D721Med (cell line): ENCODE measurements at places on chromosomes 3 and 15.

- no peak for DNase-seq
Observed at GRCh38 chr3:155560135-155560534, 184.7 kb downstream of the PLCH1 start.

DNA sequence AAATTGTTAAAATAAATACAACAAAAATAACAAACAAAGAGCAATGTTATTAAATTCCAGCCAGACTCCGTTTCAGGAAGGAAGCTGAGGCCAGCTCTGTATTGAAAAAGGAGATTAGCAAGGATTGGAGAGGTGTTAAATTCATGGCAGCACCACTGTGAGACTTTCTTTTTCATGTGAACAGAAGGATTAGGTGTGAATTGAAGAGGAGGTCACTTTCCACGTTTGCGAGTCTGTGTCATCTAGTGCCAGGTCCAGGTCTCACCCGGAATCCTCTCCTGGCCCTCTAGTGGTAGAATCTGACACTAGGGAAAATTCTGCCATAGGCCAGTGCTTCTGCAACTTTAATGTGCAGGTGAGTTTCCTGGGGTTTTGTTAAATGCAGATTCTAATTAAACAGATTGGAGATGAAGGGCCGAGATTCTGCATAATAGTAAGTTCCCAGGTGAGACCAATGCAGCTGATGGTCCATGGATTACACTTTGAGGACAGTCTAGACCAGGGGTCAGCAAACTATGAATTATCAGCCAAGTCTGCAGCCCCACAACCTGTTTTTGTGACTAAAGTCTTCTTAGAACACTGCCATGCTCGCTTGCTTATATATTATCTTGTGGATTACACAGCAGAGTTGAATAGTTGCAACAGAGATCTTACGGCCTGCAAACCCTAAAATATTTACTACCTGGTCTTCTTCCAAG lies 9.2 kb upstream of the SLC6A1 start:
- peak; percentile 69 for DNase-seq

DNA sequence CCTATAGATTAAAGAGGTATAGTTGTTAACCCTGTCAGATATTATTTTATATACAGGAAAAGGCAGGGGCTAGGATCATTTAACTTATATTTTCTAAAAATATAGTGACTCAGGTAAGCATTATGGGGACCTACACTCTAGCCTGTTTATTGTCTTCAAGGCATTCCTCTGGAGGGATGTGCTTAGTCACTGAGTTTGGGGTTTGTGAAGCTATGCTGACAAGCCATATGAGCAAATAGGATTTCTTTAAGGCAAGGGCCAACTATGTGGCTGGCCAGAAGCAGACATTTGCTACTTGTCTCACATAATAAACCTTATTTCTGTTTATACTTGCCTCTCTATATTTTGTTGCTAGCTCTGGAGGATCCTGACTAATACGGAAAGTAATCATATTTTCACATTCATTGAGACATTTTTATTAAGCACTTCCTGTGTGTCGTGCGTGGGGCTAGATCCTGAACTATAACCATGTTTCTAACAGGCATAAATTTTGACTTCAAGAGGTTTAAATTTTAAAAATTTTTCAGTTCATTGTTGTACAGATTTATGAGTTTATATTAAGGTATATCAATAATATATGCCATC lies 153.4 kb downstream of the OTOL1 start:
- no peak for DNase-seq

DNA sequence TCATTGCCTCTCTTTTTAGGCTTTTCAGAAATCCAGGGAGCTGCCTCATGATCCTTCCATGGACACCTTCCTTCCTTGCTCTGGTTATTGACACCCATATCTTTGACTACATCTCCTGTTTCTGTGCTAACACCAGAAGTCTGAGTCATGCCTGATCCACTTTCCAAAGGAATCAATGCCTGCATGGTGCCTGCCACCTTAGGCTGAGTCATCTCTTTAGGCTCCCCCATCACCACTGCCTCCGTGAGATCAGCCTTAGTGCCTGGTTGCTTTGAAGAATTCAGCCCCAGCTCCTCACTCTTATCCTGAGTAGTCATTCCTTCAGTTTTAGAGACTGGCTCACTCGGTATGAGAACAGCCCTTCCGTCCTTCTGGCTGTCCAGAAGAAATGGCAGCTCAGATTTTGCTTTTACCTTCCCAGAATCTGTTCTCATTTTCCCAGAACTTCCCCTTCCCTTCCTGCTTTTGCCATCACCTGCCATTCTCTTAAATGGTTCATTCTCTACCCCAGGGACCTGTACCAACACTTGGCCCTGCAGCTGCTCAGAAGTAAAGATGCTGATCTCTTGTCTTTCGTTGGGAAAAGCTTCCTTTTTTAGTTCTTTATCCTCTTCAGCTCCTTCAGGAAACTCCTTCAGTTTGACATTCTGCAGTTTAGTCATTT lies 105.3 kb downstream of the MAP4 start:
- DNase-seq = no peak
